ENCODE measurements at places on chromosomes 6 and 20.

DNA sequence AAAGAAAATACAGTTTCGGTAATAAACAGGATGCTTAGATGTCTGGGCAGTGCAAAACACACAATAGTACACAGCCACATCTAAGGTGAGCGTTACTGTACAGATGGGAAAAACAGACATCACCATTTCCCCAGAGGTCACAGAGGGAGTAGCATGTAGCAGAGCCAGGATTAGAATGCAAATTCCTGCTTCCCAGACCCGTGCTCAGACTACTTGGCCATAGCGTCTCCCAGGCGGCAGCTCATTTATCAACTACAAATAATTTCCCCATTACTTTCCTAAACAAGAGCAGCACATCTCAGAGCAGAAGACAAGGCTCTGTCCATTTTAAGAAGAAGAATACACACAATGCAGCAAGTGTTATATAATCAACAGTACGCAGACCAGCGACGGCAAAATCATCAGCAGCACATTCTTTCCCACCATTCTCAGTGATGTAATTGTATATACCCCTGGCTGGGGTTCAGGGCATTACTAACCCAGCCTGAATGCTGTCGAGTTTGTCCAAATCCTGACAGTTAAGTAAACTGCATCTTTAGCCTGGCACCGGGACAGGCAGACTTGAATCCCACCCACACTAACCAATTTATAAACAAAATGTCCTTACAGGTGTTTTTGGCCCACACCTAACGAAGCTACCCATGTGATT is 61.9 kb downstream of the CNKSR3 start:
- no peak for DNase-seq

- no peak for DNase-seq
These were observed 184.2 kb upstream of the FOXA2 start for GRCh38 chr20:22768266-22769178.

DNA sequence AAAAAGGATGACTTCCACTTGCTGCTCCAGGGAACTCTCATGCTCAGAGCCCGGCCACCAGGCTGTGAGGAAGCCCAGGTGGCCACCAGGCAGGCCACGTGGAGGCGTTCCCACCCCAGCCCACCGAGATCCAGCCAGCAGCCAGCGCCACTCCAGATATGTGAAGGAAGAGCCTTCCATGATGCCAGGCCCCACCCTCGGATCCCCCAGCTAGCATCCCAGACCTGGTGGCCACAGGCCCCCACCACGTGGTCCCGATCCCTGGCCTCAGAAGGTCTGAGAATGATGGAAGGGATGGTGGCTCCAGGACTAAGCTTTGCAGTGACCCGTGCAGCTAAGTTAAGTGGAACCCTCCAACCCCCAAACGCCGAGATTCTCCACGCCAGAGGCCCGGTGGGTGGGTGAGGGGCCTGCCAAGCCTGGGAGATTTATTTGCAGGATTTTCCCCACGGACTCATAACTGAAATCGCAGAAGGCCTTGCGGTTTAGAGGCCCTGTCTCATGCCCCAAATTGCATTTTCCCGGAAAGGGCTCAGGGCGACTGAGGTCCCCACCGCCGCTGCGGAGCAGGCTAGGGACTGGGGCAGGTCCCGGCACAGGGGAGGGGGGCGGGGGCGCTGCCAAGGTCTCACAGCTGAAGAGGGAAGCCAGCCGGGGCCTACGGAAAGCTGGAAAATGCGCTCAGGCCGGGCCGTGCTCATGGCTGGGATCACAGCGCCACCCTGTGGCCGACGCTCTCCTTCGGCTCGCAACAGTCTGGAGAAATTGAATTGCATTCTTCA is 31.1 kb upstream of the CST7 start:
- DNase-seq, result no peak

GRCh38 chr6:2197177-2197671 is 48.2 kb downstream of the GMDS start:
- no peak for DNase-seq

DNA sequence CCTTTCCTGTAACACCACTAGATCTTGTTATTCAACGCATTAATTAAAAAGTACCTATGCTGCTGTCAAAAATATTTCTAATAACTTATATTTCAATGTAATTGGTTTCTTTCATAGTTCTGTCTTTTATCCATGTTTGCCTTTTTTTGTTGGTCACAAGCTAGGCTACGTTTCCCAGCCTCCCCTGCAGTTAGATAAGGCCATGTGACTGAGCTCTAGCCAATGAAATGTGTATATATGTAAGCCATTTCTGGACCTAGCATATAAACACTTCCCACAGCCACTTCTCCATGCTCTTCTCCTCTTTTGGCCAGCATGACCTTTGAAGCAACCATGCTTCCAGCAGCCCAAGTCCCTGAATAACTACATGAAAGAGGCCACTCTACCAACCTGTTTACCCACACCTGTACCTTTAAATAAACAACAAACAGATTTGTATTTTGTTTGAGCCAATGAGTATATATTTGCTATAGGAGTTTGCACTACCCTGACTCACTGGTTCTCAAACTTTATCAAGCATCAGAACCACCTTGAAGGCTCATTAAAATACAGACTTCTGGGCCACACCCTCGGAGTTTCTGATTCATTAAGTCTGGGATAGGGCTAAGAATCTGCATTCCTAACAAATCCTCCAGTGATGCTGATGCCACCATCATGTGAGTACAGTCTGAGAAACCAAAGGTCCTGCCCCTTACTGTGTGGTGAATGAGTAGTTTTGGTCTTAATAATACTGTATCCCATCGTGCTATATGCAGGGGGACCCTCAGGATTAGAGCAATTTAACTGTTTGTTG is 45.6 kb upstream of the BEND6 start:
- no peak for DNase-seq

- DNase-seq, result no peak
These were observed 3.1 kb upstream of the CCM2L start for GRCh38 chr20:32006841-32007786.
